ENCODE measurements at places on chromosomes 11 and 22. TPM values are rescaled to one million over a fixed set of nuclear protein-coding genes. Genes with fewer than 3 reads are reported as not detected.

DNA sequence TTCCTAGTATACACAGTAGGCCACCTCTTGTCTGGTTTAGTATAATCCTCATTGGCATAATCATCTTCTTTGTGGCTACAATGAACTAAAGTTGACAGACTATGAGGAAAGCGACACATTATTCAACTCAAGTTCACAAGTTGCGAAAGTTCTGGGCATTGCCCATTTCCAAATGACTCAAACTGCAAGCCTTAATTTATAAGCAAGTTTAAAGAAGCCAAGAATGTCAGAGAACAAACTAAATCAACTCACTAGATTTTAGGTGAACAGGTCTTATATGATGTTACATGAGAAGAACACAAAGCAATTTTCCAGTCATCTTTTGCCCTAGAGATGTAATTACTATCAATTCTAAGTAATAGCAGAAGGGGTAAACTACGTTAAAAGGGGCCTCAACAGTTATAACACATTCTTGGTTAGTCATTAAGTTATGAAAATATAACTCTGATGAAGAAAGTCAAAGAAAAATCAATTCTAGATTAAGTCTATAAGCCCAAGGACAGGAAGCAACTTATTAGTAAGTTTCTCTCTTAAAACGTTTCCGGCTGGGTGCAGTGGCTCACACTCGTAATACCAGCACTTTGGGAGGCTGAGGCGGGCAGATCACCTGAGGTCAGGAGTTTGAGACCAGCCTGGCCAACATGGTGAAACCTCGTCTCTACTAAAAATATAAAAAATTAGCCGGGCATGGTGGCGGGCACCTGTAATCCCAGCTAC is 21.5 kb downstream of the PICALM start:
- no peak for DNase-seq

DNA sequence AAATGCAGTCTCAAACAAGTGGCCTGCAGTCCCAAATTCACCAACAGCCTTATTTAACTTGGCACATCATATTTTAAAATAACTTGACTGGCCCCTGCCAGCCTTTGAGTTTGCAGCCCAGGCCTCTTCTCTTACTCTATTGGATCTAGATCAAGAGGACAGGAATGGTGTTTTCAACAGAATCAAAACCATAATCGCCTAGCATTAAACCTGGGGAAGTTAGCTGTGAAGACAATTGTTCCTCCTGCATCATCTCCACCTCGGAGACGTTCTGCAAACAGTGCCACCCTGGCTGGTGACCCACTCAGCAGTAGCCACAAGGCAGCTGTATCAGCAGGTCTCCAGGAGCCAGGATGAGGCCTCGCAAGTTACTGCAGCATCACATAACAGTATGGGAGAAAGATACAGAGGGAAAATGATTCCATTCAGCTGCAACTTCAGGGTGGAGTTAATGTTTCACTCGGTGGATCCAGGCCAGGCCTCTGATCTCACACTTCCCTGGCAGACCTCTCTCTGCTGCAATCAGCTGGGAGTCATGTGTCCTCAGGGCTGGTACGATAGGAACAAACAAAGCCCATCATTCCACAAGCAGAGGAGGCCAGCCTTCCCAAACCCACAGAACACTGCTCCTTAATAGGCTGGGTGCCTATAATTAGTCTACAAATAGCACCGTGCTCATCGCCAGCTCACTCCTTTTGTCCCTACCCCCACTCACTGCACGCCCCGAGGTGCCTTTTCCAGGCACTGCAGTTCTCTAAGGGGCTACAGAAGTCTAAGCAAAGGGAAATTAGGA is 18.6 kb upstream of the SCN2B start:
- no peak for DNase-seq

GRCh38 chr11:58576887-58577471 is 1.3 kb upstream of the LPXN start:
- DNase-seq: no peak

GRCh38 chr11:17765356-17766072 is 30.9 kb downstream of the KCNC1 start:
- DNase-seq: no peak

DNA sequence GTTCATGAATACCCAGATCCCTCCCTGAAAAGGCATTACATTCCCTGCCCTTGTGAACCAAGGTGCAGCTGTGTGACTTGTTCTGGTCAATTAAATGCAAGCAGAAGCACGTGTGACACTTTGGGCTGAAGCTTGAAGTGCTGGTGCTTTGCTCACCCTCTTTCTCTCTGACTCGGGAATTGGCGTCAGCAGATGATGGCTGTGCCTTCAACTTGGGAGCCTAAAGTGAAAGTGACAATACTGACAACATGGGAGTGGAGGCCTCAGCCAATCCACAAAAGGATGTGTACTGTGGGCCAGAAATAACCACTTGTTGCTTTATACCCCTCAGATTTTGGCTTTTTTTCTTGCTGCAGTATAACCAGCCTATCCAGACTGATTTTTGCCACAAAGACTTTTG is 148.3 kb upstream of the THY1 start:
- DNase-seq: no peak

The NTM gene
- total RNA-seq: not detected

The DUSP8 gene
- 10.2 TPM for total RNA-seq

All from HCT116 (cell line).